ENCODE measurements at places on chromosomes 1 and 21. TPM values are rescaled to one million over a fixed set of nuclear protein-coding genes. Genes with fewer than 3 reads are reported as not detected.

DNA sequence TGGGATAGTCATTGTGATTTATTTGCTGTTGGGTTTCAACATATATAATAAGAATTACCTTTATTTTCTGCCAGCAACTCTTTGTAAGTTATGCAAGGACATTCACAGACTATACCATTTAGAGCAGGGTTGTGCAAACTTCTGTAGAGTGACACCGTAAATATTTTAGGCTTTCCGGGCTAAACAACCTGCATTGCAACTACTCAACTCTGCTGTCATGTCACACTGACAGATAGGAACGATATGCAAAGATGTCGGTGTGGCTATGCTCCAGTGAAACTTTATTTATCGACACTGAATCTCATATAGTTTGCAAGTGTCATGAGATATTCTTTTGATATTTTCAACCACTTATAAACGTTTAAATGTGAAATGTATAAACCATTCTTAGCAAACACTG lies 210.4 kb downstream of the BACH1 start:
- no peak overlapping the region for H3K4me3 ChIP-seq
- no peaks in the 10 kb centered on the region for H3K36me3 ChIP-seq
- no peaks in the 10 kb centered on the region for H3K27me3 ChIP-seq
- no peak for DNase-seq
- H3K4me1 ChIP-seq = no peaks in the 10 kb centered on the region
- H3K27ac ChIP-seq = no peak overlapping the region

DNA sequence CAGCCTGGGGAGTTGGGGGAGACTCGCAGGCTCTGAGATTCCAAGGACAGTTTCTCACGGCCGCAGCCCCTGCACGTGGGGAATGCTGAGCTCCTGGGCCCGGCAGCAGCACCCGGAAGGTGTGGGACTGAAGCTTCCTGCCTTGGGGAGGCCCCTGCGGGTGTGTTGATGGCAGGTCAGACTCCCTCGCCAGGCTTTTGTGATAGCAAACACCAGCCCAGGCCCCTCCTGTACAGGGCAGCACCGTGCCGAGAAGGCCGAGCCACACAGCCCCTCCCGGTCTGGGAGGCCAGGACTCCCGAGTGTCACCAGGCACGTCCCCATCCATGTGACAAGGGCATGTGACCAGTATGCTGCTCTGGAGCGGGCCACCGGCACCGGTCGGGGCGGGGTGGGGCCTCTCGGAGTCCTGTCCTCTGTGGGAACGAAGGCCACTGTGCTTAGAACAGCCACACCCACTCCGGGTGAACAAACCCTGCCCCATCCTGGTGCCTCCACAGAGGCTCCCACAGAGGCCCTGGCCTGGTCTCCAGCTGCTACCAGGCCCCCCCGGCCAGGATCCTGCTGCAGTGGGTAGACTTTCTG lies 31.1 kb upstream of the ARHGEF16 start:
- H3K4me3 ChIP-seq = no peak overlapping the region
- DNase-seq = peak; percentile 65
- H3K27me3 ChIP-seq = no peaks in the 10 kb centered on the region

DNA sequence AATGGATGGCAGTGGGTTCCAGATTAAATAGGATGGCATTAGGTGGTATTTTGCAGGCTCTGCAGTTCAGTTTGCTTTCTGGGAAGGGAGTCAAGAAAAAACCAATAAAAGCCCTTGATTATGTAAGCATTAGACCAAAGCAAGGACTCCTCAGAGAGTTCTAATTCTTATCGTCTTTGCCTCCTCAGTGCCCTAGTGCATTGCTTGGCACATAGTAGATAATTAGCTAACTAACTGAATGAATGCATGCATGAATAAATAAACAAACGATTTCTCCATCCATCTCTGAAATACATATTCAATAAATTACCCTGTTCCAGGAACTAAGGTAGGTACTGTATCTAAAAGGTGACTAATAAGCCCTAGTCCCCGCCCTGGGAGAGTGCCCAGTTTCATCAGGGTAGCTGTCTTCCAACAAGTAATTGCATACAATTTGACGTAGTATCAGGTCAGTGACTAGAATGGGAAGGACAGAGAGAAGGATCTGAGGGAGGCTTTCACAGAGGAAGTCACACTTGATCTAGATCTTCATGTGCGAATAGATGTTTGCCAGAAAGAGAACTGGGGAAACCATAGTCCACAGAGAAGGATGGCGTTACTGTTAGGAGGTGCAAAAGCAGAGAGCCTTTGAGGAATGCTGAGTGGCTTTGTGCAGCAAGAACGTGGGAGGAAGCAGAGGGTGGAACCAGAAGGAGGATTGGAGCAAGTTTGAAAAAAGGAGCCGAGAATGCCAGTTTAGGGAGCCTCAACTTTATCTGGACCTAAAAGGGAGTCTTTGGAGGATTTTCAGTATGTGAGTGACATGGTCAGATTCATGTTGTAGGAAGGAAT lies 111.4 kb downstream of the TBX19 start:
- H3K4me3 ChIP-seq = no peak overlapping the region
- H3K27ac ChIP-seq = no peak overlapping the region
- no peak for DNase-seq
- H3K27me3 ChIP-seq = no peaks in the 10 kb centered on the region
- no peaks in the 10 kb centered on the region for H3K4me1 ChIP-seq

ATP5IF1 gene
- total RNA-seq = 273 TPM

- H3K27me3 ChIP-seq = no peaks in the 10 kb centered on the region
- H3K4me1 ChIP-seq = no peaks in the 10 kb centered on the region
- H3K27ac ChIP-seq = no peak overlapping the region
- H3K4me3 ChIP-seq = no peak overlapping the region
- H3K36me3 ChIP-seq = no peaks in the 10 kb centered on the region
- DNase-seq = no peak
These were observed 120.5 kb upstream of the WNT4 start for GRCh38 chr1:22263359-22263758.

All from thyroid gland (tissue), 4 donors.